ENCODE measurements at places on chromosomes 1 and 21.

DNA sequence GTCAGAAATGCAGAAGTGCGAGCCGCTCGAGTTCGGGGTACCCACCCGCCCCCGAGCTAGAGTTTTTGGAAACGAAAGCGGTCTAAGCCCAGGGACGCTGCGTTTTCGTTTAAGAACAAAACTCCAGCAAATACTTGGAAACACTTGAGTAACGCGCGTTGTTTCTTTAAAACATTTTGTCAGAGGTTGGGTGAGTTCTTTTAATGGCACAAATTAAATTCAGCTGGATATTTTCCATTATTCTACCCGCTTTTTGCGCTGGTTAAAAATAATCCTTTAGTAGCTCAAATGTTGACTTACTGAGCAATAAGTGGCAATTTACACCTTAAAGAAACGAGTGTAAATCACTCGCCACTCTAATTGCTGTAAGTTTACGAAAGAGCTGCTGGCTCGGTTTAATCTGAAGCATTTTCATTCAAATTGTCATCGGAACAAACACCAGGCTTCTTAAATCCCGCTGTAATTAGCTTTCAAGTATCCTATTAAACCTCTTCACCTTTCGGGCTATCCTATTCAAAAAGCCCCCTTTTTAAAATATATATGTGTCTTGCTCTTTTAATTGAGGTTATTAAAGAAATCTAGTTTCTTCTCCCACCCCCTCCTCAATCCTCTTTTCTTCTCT lies 1.5 kb downstream of the LHX8 start:
- no peak for DNase-seq

GRCh38 chr1:19622204-19622603 lies 21.9 kb upstream of the NBL1 start:
- DNase-seq = no peak

DNA sequence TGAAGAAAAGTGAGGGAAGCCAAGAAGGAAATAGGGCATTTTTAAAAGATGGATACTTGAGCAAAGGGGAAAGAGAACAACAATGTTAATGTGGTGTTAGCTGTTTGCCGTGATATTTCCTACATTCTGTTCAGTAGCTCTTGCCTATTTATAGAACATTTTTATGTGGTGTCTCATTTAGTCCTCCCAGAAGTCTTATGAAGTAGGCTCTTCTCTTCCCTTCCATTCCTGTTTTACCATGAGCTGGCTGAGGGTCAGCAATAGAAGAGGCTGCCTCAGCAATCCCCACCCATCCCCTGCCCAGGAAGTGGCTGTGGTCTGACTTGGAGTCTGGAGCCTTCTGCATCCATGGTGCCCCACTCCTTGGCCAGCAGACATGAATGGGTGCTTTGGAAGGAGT lies 60.1 kb downstream of the KIAA0040 start:
- DNase-seq = no peak

DNA sequence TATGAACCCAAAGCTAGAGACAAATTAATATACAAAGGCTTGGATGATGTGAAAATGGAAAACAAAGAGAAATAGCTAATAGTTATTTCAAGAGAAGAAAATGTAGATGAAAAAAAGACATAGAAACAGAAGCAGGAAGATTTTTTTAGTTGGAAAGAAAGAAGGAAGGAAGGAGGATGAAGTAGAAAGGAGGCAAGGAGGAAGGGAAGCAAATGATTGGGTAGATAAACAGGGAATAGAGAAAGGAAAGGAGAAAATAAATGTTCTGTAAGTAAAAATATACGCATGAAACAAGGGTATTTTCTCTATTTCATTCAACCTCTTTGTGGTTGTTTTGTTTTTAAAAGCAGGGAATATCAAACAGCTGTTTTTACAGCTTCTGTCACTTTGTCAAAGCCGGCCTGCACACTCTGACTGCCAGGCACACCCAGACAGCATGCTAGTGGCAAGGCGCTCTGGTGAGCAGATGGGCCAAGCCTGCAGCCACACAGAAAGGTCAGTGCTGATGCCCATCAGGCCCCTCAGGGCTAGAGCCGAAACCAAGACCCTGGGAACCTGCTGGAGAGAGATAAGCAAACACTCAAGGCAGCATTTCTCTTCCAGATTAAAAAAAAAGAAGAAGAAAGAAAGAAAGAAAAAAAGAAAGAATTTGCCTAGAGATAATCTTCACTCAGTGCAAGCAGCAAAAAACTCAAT lies 72.9 kb upstream of the CTTNBP2NL start:
- no peak for DNase-seq

DNA sequence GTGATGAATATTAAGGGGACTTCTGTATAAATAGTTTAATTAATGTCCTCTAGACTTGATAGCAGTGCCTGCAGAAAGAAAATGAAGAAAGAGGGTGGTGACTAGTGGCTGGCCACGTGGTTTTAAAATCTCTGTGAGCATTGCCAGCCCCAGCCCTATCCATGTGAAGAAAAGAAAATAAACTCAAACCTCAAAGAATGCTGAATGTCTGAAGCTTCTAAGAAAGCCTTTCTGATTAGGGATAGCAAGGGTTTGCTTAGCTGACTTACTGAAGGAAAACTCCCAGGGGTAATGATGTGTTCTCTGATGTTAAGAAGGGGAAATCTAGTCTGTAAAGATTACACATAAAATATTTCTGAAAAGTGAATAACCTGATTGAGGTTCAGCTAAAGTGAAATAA lies 31.8 kb downstream of the ADGRL2 start:
- DNase-seq = no peak

Measured in SW 1271 (cell line).